Lung (tissue), 17 donors: ENCODE measurements at places on chromosomes 5 and 9. TPM values are rescaled to one million over a fixed set of nuclear protein-coding genes. Genes with fewer than 3 reads are reported as not detected.

DNA sequence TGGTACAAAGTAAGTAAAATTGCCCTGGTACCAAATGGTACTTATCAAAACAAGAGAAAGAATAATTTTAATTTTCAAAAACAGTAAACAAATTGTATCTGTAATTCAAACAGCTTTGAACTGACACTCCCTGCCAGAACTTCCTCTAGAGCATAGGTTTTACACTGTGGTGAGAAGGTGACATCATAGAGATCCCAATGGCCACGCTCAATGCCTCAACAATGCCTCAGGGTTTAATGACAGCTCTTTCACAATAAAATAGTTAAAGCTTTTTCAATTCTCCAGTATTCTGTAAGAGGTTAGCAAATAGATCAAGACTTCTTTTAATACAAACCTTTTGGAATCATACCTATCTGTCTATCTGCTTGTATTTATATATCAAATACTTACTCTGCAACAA is 437.1 kb downstream of the PRR16 start:
- no peaks in the 10 kb centered on the region for H3K27me3 ChIP-seq
- no peaks in the 10 kb centered on the region for H3K36me3 ChIP-seq
- DNase-seq, result no peak
- H3K27ac ChIP-seq, result no peak overlapping the region
- no peaks in the 10 kb centered on the region for H3K4me1 ChIP-seq

- H3K4me3 ChIP-seq, result no peak overlapping the region
- H3K4me1 ChIP-seq, result no peaks in the 10 kb centered on the region
- no peaks in the 10 kb centered on the region for H3K36me3 ChIP-seq
- peak overlapping the region; percentile 20 for H3K27ac ChIP-seq
- H3K27me3 ChIP-seq, result no peaks in the 10 kb centered on the region
Observed at GRCh38 chr5:177109810-177110209, 23.1 kb downstream of the FGFR4 start.

DNA sequence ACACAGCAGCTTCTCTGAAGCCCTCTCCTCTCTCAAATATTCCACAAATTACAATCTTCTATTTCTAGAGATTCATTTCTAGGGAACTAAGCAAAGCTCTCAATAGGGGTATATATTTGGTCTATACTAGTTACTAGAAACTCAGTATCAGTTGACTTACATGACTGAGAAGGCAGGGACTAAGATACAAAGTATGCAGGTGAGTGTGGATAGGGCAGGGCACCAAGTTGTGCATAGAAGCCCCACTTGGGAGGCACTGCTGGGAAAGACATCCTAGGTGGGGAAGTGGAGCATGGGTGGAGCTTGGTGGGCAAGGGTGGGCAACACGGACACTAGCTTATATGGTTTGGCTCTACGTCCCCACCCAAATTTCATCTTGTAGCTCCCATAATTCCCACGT is 148.1 kb upstream of the RASA1 start:
- H3K36me3 ChIP-seq, result no peaks in the 10 kb centered on the region
- H3K27ac ChIP-seq, result no peak overlapping the region
- H3K4me3 ChIP-seq, result no peak overlapping the region
- H3K27me3 ChIP-seq, result no peaks in the 10 kb centered on the region
- no peak for DNase-seq

- H3K4me3 ChIP-seq, result no peak overlapping the region
- no peak for DNase-seq
- H3K27me3 ChIP-seq, result no peaks in the 10 kb centered on the region
Observed at GRCh38 chr5:134409321-134409720, 2.4 kb downstream of the CDKN2AIPNL start.

- H3K27ac ChIP-seq, result no peak overlapping the region
- H3K27me3 ChIP-seq, result no peaks in the 10 kb centered on the region
- no peak overlapping the region for H3K4me3 ChIP-seq
- no peaks in the 10 kb centered on the region for H3K4me1 ChIP-seq
- H3K36me3 ChIP-seq, result no peaks in the 10 kb centered on the region
Observed at GRCh38 chr9:13845460-13845859, 468.5 kb downstream of the NFIB start.

- no peaks in the 10 kb centered on the region for H3K36me3 ChIP-seq
- H3K27ac ChIP-seq, result no peak overlapping the region
- no peak overlapping the region for H3K4me3 ChIP-seq
- DNase-seq, result no peak
- H3K27me3 ChIP-seq, result peaks cover 13% of the 10 kb centered on the region
Observed at GRCh38 chr9:36937951-36938350, 96.1 kb downstream of the PAX5 start.

- no peaks in the 10 kb centered on the region for H3K27me3 ChIP-seq
- H3K27ac ChIP-seq, result peak overlapping the region; percentile 78
- no peaks in the 10 kb centered on the region for H3K36me3 ChIP-seq
- H3K4me3 ChIP-seq, result no peak overlapping the region
- DNase-seq, result no peak
- peaks cover 14% of the 10 kb centered on the region for H3K4me1 ChIP-seq
Observed at GRCh38 chr5:149161026-149161687, 19.9 kb downstream of the ABLIM3 start.

DNA sequence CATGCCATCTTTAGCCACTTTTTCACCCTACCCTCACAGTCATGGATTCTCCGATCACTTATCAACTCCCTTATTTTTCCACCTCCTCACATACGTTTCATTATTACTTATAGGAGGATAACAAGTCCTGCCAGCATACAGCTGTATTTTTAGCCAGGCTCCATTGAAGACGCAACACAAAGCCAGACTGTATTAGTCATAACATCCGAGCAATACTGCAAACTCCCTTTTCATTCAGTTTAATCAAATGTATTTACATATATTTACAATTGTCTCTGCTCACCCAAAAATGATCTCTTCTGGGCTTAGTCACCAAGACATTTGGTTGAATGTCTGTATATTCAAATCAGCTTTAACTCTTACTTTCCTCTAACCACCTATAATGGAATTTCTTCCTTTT is 126.4 kb upstream of the PRLR start:
- no peak for DNase-seq
- H3K36me3 ChIP-seq, result no peaks in the 10 kb centered on the region
- H3K27me3 ChIP-seq, result no peaks in the 10 kb centered on the region
- no peaks in the 10 kb centered on the region for H3K4me1 ChIP-seq
- no peak overlapping the region for H3K27ac ChIP-seq

DNA sequence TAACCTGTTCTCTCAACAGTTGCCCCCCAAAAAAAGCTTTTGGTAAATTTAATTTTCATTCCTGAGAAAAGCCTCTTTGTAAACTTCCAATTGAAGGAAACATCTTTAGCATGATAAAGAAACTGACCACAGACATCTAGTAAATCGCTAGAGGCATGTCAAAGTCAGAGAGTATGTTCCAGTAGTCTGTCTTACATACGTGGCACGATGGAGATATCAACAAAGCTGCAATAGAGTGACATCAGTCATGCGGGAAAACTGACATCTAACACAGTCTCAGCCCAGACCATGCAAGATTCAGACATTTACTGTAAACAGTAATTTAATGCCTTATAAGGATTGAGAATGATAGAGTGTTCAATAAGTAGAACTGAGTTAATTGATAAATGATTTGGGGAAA is 45.1 kb downstream of the GARNL3 start:
- no peak overlapping the region for H3K4me3 ChIP-seq
- H3K36me3 ChIP-seq, result peaks cover 4% of the 10 kb centered on the region
- H3K27me3 ChIP-seq, result no peaks in the 10 kb centered on the region
- H3K4me1 ChIP-seq, result peaks cover 18% of the 10 kb centered on the region
- no peak for DNase-seq

DNA sequence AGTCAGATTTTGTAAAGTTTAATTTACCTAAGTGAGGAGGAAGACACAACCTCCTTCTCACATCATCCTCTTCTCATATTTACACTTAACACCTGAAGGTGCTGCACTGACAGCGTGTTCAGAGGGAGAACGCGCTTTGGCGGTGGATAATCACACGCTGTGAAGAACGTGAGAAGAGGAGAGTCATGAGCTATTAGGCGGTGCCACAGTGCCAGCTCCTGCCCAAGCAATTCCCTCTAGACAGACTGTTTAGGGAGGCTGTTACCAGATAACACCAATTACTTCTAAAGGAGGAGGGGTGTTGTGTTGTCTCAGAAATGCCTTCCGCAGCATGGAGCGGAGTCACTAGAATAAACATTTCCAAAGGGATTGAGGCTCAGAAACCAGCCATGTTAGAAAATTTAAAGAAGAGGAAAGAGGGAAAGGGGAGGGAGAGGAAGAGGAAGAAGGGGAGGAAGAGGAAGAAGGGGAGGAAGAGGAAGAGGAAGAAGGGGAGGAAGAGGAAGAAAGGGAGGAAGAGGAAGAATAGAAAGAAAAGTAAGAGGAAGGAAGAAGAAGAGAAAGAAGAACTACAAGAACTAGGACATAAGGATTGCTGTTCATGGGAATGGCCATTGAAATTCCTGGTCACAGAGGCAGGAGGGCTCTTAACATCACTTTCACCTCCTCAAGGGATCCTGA is 37.3 kb upstream of the WWC1 start:
- no peaks in the 10 kb centered on the region for H3K36me3 ChIP-seq
- H3K4me1 ChIP-seq, result no peaks in the 10 kb centered on the region
- no peak overlapping the region for H3K4me3 ChIP-seq
- no peak overlapping the region for H3K27ac ChIP-seq

- no peak overlapping the region for H3K4me3 ChIP-seq
- H3K4me1 ChIP-seq, result no peaks in the 10 kb centered on the region
- no peaks in the 10 kb centered on the region for H3K36me3 ChIP-seq
- H3K27ac ChIP-seq, result no peak overlapping the region
Observed at GRCh38 chr5:138096363-138096762, 12.5 kb downstream of the WNT8A start.

DNA sequence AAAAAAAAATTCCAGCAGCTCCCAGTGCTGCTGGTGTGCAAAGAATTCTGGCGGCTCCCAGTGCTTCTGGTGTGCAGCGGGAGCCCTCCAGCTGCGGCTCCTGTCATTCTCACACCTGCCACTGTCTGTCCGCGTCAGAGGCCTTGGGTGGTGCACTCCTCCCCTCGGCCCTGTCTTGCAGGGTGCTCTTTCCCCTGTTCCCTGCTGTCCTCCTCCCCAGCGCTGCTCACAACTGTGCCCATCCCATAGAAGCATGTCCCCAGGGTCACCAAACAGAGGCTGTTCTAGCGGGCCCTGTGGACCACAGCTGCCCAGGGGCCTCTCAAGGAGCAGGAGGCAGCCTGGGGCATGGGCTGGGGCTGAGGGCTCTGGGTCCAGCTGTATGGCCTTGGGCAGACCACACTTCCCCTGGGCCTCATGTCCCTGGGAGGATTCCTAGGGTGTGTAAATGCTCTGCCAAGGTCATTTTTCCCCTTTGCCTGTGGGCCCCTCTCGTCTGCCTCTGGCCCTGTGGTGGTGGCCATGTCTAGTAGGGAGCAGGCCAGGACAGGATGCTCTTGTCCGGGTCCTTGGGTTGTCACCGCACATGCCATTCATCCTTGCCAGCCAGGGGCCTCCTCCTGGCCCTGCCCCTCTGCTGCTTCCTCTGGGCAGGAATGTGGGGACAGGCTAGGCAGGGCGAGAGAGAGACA is 68.2 kb downstream of the PHF2 start:
- peaks cover 24% of the 10 kb centered on the region for H3K36me3 ChIP-seq
- H3K27ac ChIP-seq, result no peak overlapping the region
- H3K4me3 ChIP-seq, result no peak overlapping the region
- H3K27me3 ChIP-seq, result no peaks in the 10 kb centered on the region
- peak; percentile 10 for DNase-seq

- H3K27ac ChIP-seq, result no peak overlapping the region
- H3K4me3 ChIP-seq, result no peak overlapping the region
- no peak for DNase-seq
- no peaks in the 10 kb centered on the region for H3K27me3 ChIP-seq
Observed at GRCh38 chr9:81317939-81318338, 371.4 kb downstream of the TLE1 start.

GRCh38 chr5:76468635-76469425 is 65.7 kb downstream of the IQGAP2 start:
- no peak overlapping the region for H3K27ac ChIP-seq
- DNase-seq, result no peak
- no peaks in the 10 kb centered on the region for H3K36me3 ChIP-seq
- H3K4me3 ChIP-seq, result no peak overlapping the region
- H3K27me3 ChIP-seq, result no peaks in the 10 kb centered on the region

DNA sequence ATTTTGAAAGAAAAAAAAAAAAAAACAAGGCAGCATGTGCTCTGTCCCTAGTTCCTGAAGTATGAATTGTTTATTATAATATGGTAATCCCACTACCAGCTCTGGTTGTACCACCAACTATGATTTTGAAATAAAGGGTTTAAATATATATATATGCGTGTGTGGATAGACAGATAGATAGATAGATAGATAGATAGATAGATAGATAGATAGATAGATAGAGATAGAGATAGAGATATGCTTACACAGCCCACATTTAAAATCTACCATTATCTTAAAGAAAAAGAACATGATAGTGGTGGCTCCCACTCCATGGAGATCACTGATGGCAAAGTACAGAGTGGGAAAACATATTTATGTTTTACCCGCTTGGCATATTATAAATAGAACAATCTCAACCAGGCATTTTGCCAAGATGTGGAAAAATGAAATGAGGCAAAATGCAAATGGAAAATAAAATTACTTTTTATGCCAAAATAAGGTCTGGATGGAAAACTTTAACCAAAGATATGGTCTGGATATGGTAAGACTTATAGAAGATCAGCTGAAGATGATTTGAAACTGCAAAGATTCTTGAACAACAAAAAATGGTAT is 170.0 kb downstream of the ARL15 start:
- H3K27ac ChIP-seq, result no peak overlapping the region
- H3K4me3 ChIP-seq, result no peak overlapping the region

DNA sequence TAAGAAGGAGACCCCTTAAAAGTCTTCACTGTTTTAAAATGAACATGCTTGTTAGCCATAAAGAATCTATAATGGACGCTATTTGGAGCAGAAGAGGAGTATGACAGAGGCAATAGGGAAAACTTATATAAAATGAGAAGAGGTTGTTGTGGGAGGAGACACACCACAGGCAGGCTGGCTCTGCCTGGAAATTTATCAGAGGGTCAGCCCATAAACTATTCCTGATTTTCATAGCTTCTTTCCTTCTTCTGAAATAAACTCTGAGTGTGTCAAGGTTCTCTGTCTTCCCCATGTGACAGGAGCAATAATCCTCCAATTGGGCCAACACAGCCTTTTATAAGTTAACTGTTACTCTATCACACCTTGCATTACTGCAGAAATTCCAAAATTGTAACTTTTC is 19.6 kb upstream of the RUSC2 start:
- no peak overlapping the region for H3K27ac ChIP-seq
- H3K4me3 ChIP-seq, result no peak overlapping the region
- H3K4me1 ChIP-seq, result no peaks in the 10 kb centered on the region
- no peaks in the 10 kb centered on the region for H3K36me3 ChIP-seq

The ARSI gene
- 5.7 TPM for total RNA-seq

The FBXW11 gene
- 87.5 TPM for total RNA-seq

The TSLP gene
- 0.60 TPM for total RNA-seq

The LCN1 gene
- total RNA-seq, result not detected

The HRCT1 gene
- total RNA-seq, result 14.1 TPM

The PCDHGA11 gene
- total RNA-seq, result 11.1 TPM

The STPG3 gene
- total RNA-seq, result not detected

The PCSK5 gene
- total RNA-seq, result 21.0 TPM

The PLAC8L1 gene
- not detected for total RNA-seq

The MYOT gene
- total RNA-seq, result 0.48 TPM

The SPINK5 gene
- total RNA-seq, result 4.2 TPM

The CDC25C gene
- 3.0 TPM for total RNA-seq
